SJSA1 (cell line): ENCODE measurements at places on chromosomes 4 and X.

DNA sequence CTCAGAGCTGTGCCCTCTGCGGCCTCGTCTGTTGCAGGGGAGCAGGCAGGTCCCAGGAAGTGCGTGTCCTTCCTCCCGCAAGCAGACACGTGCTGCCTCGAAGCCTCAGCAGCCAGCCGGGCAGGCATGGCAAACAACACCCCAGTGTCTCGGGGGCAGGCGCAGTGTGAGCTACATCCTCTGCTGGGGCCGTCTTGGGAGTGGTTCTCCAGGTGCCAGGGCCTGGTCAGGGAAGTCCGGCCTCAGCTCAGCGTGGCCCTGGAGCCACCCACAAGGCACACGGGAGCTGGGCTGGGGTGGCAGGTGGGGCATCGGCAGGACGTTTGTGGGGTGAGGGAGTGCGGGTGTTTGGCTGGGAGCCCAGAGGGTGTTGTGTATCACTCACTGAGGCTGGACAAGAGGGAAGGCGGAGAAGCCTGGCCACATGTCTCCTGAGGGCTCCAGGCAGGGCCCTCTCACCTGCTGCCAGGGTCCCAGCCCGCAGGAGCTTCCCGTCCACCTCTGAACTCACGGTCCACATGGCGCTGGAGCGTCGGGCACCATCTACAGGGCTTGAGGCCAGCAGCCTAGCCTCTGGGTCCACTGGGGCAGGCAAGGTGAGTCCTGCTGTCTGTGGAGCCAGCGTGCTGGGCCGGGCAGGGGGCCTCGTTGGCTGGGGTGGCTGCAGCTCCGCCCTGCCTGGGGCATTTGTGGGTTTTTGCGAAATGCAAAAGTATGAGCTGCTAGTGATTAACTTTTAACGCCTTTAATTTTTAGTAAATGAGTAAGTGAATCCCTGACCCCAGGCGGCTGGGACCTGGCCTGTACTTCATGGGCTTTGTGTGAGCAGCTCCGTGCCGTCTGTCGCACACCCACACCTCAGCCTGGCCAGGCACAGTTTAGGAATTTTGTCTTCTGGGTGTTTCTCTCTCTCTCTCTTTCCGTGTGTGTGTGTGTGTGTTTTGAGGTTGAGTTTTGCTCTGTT lies 17.3 kb upstream of the UVSSA start:
- DNase-seq = no peak

DNA sequence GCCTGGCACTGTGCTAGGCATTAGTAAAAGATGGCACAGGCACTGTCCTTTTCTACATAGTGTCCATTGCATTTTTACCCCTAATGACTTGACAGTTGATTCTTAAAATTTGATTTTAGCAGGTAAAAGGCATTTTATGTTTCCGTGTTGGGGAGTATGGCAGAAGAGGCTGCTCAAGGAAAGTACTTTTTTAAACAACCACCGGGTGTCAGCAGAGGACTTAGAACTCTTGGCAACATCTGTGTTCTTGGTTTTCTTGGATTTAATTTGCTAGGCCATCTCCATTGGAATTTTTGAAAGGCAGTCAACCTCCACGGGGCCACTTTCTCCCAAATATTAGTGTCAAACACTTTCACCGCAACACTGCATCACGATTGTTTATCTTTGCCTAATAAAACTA lies 102.9 kb downstream of the TSPAN7 start:
- peak; percentile 2 for DNase-seq

GRCh38 chrX:15336023-15336413 lies 695 bp upstream of the PIGA start:
- no peak for DNase-seq

DNA sequence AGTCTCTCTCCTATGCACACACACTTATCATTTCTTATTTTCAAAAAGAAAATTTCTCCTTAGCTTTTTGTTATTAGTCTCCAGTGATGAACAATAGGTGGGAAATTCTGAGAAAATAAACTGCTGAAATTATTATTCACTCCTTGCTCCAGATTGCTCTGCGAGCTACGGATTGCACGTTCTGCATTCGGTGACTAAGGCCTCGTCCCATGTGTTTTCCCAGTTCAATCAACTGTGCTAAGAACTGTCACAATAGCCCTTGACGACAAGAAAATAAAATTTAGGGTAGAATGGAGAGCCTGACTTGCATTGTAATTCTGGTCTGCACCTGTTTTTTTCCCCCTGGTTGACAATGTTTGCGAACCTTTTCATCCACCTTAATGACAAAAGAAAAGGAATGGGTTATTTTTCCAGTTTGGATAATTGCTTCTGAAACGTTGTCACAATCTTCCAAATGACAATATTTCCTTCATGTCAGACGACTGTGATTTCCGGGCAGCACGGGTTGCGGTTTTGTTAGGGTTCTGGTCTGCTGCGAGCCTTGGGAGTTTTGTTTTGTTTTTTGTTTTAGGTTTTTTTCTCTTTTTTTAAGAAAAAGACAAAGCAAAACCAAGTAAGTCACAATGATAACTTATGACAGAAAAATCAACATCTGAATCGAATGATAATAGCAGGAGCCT lies 124.5 kb upstream of the NOCT start:
- DNase-seq = no peak

- no peak for DNase-seq
Observed at GRCh38 chrX:44946771-44947170, 73.8 kb downstream of the KDM6A start.

DNA sequence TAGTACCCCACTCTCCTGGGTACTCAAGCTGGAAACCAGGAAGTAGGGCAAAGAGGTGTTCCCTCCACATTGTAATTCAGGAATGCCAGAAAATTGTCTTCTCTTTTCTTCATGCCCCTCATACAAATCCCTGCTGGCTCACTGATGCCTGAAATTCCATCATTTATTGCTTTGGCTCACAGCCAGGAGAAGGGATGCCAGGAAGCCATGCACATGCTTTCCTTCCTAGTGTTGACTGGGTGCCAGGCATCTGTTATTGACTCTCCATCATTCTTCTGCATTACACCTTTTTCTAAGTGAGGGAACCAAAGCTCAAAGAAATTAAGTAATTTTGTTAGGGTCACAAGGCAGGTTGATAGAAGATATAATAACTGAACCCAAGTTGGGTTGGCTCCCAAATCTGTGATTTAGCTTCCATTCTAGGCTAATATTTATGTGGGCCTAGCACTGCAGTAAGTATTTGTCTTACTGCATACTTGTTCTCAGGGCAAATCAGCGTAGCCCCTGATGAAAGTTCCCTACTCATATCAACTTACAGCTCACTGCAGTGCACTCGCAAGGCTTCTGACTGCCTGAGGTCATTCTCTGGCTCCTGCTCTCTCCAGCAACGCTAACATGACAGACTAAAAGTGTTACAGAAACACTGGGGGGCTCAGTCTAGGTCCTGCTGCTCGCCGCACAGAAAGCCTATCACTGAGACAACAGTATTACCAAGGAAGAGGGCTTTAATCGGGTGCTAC lies 89.0 kb downstream of the TRAPPC11 start:
- no peak for DNase-seq

DNA sequence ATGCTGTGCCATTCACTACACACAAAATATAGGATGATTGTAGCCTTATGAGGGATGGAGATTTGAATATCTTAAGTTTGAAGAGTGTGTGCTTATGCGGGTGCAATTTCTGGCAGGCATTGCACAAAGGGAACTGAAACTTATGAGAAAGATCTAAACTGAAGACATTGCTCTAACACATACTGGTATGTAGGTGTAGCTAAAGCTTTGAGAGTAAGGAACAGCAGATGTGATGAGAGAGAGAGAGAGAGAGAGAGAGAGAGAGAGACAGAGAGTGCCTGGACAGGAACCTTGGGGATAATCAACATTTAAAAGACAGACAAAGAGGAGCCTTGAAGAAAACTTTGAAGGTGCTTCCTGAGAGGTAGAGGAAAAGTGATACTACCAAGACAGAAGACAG lies 379.7 kb downstream of the SPRY1 start:
- DNase-seq = no peak

GRCh38 chrX:86021652-86022289 lies 25.6 kb downstream of the CHM start:
- no peak for DNase-seq

- DNase-seq = peak; percentile 8
Observed at GRCh38 chr4:119299741-119300100, 22.2 kb downstream of the FABP2 start.

- DNase-seq = peak; percentile 48
Observed at GRCh38 chr4:113878668-113879067, 100.8 kb downstream of the ARSJ start.

DNA sequence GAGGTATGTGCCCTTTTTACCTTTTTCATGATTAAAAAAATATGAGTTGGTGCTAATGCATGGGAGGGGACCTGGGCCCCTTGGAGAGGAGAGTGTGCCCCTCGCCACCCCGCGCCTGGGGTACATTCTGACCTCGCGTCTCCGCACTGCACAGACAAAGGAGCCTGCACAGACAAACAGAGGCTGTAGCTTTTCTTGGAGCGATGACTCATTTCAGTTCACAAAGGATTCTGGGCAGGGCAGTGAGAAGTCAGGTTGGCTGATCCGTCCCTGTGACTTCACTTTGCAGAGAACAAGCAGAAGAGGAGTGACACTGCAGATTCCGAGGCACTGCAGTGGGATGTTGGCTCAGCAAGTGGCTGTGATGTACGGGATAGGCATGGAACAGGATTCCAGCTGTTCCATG lies 82.9 kb downstream of the STOX2 start:
- DNase-seq = peak; percentile 76

GRCh38 chr4:71828470-71828869 lies 44.6 kb upstream of the GC start:
- no peak for DNase-seq

- no peak for DNase-seq
Observed at GRCh38 chr4:118417325-118417724, 64.5 kb upstream of the PRSS12 start.

DNA sequence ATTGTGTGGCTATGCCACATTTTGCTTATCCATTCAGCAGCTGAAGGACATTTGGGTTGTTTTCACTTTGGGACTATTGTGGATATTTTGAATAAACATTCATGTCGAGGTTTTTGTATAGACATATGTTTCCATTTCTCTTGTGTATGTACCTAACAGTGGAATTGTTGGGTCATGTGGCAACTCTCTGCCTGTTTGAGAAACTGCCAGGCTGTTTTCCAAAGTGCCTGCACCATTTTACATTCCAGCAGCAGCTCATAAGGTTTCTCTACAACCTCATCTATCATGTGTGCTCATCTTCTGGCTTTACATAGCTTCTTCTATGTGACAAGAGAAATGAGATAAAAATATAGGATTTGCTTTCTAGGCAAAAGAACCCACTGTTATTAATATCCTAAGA lies 29.5 kb upstream of the TSPAN5 start:
- DNase-seq = no peak

DNA sequence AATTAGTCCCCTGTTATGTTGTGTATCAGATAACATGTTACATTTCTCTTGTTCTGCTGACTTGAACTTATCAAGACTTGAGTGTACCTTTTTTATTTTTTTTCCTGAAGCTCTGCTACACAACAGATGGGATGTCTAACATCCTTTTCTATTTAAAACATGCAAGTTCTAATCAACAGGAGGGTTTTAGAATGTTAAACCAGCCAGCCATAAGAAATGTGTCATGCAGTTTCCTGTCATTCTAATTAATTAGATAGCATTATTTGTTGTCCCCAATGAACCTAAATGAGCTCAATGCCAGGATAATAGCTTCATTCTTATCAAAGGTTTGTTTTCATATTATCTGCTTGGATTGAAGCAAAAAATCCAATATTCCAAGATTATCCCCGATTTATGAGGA lies 958.2 kb downstream of the PCDH7 start:
- DNase-seq = no peak

DNA sequence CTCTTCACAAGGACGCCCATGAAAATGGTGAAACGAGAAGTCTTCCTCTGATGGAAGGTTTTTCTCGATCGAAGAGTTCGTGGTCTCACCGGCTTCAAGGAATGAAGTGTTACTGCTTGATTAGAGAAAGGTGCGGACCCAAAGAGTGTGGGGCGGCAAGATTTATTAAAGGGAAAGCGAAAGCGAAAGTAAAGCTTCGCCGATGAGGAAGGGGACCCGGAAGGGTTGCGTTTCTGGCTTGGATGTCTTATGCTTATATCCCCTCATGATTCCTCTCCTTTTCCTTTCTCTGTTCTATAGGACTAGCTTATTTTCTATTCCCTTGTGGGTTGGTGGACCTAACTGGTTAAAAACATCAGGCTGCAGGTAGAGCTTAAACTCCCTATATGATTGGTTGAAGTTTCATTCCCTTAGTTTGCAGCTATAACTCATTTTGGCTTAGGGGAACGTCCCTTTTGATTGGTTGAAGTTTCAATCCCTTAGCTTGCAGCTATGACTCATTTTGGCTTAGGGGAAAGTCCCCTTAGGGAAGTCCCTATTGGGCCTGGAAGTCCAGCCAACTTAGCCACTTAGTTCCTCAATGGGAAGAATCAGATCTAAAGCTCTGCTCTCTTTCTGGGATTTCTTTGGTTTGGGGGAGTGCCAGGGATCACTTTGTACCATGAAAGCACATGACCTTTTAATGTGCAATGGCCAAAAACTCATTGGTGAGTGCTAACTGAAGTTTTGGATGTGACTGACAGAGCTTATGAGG lies 1025.0 kb upstream of the PCDH10 start:
- no peak for DNase-seq

DNA sequence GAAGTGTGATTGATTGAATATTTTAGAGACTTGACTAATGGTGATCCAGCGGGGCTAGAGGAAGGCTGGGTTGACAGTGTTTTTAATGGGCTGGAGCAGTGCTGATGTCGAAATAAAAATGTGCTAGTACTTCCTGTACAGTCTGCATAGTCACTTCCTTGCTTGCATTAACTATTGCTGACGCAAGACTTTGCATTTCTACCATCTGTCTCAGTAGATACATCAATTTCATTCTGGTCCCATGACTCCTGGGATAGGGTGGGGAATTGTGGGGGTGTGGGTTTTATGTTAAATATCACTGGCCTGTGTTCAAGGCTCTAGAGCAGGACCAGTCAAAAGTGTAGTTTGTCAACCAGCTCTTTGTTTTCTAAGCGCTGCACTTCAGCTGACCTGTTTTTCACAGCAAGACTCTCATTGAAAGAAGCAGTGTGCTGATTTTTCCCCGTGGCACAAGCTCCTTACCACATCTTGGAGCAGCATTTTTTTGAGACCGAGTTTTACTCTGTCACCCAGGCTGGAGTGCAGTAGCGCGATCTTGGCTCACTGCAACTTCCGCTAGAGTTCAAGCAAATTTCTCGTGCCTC lies 35.2 kb upstream of the PHEX start:
- no peak for DNase-seq

- DNase-seq = no peak
Observed at GRCh38 chr4:155616117-155616516, 50.5 kb upstream of the GUCY1A1 start.

DNA sequence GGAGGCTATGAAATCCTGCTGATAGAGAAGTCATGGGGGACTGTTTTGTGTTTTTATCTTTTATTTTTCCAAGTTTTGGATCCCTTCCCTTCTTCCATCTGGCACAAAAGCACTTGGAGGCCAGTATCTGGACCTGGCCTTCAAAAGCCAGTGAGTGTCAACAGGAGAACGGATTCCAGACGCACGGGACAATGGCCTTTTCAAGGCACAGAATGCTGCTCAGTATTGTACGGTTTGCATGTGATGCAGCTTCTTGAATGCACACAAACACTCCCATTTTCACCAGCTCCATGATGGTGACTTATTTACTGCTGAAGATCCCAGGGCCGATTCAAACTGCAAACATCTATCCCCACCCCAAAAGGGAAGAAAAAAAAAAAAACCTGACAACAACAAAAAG lies 145.4 kb downstream of the CPEB2 start:
- no peak for DNase-seq

GRCh38 chr4:140556372-140557085 lies 12.2 kb downstream of the UCP1 start:
- no peak for DNase-seq

- DNase-seq = no peak
Observed at GRCh38 chrX:103789004-103789403, 12.4 kb downstream of the PLP1 start.

- DNase-seq = no peak
Observed at GRCh38 chr4:76053730-76054129, 17.9 kb upstream of the CXCL11 start.
